Fibroblast of skin of left quadriceps (primary cell): ENCODE measurements at places on chromosomes 5 and 9.

GRCh38 chr5:172015346-172015745 lies 8.9 kb upstream of the FBXW11 start:
- DNase-seq: no peak

GRCh38 chr5:140432916-140433315 lies 31.3 kb downstream of the ANKHD1 start:
- no peak for DNase-seq

GRCh38 chr5:139701056-139701741 lies 53.0 kb downstream of the CXXC5 start:
- no peak for DNase-seq

DNA sequence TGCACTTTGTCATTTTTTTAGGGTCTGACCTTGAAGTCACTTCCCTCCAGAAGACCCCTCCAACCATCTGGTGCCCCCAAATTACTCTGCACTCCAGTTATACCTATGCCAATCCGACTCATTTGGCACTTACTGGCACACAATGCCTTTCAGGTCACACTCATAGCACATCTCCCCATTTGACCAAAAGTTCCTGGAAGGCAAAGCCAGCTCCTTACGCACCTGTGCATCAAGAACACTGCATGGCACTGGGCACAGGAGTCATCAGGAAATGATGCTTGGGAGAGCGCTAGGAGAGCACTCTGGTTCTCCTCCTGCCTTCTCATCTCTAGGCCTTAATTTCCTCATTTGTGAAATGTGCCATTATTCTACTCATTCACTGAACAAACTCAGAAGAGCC lies 2.9 kb downstream of the TNIP1 start:
- DNase-seq: no peak

DNA sequence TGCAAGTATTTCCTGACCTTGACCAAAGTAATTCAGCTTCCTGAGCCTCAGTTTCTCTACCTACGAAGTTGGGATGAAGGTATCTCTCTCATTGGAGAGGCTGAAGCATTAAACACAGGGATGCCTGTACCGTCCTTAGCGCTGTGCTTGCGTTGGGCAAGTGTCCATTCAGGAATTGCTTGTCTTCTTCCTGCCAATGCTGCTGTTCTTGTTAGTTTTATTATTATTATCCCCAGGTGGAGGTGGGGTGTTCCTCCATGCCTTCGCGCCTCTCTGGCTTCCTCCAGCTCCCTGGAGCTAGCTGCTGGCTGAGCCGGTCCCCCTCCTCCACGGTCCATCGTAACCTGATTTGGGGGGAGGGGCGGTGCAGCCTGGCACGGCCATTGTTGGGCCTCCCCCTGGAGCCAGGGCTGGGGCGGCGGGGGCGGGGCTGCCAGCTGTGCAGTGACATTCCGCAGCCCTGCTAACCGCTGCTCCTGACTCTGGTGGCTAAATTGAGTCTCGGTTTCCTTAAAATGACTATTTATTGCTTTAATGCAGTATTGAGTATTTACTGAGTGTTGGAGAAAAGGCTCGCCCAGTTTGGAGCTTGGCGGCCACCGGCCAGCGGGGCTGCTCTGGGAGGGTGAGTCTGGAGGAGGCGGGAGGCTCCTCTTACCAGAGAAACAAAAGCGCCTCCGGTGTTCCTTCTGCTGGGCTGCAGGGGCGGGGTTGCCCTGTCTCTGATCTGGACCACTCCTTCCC lies 51.3 kb downstream of the LMX1B start:
- DNase-seq: no peak

GRCh38 chr5:181039931-181040630 lies at the start of gene BTNL9:
Gene BTNL9 (plus strand): TSS chr5:181040266. CDS start chr5:181045490, 5,224 bp downstream.
- DNase-seq: no peak

DNA sequence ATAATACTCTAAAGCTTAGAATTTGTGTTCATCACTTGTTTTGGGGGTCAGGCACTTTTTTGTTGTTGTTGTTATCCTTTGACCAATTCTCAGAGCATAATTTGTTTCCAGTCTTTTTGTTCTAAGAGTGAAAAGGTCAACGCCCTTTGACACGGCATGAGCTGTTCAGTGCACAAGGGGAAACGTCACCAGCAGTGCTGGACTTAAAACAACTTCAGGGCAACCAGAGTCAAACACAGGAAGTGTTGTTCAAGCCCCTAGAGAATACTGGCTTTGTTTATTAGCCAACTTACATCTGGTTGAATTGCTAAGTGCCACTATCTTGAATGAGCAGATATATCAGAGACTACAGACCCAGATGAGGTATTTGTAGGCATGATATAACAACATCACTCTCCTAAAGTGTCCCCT lies 368.9 kb downstream of the TMEM161B start:
- no peak for DNase-seq

DNA sequence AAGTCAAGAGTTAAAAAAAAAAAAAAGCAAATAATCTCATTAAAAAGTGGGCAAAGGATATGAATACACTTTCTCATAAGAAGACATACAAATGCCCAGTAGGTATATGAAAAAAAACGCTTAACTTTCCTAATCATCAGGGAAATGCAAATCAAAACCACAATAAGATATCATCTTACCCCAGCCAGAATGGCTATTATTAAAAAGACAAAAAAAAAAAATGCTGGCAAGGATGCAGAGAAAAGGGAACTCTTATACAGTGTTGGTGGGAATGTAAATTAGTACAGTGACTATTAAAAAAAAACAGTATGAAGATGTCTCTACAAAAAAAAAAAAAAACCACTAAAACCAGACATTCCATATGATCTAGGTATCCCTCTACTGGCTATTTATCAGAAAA lies 79.4 kb downstream of the LPAR1 start:
- no peak for DNase-seq

DNA sequence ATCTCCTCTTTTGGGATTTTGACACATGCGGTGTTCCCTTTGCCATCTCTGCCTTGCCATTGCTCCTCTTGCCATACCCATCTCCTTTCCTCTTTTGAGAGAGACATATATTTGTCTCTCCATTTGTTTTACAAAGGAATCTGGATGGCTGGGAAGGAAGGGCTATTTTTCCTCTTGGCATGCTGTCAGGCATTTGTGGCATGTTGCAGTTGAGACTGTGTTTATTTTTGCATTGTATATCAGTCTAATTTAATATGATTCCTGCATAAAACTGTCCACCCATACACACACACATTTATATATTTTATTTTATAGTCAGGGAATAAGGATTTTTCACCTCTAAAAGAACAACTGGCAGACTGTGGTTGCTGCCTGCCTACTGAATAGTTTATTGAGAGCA lies 1105.8 kb upstream of the SEMA6A start:
- DNase-seq: peak; percentile 57

- DNase-seq: no peak
These were observed 102.2 kb downstream of the YTHDC2 start for GRCh38 chr5:113615708-113616107.

GRCh38 chr5:62286834-62287233 lies 19.2 kb upstream of the KIF2A start:
- DNase-seq: no peak

GRCh38 chr9:114121227-114122135 lies 22.4 kb upstream of the KIF12 start:
- no peak for DNase-seq

GRCh38 chr9:123355761-123356431 lies at the start of gene CRB2:
Gene CRB2 (plus strand): TSS chr9:123356197. CDS start chr9:123356261, 64 bp downstream.
- no peak for DNase-seq

GRCh38 chr5:160155017-160155750 lies 35.9 kb upstream of the PWWP2A start:
- no peak for DNase-seq

DNA sequence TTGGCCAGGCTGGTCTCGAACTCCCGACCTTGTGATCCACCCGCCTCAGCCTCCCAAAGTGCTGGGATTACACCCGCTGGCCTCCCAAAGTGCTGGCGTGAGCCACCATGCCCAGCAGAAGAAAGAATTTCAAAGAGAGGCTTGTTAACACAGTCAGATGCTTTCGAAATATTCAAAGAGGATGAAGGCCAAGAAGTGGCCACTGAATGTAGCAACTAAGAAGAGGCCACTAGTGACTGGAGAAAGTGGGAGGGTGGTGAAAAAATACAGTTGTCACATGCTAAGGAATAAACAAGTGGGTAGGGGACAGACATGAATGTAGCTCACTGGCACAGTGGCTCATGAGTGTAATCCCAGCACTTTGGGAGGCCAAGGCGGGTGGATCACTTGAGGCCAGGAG lies 13.0 kb upstream of the TPM2 start:
- no peak for DNase-seq

DNA sequence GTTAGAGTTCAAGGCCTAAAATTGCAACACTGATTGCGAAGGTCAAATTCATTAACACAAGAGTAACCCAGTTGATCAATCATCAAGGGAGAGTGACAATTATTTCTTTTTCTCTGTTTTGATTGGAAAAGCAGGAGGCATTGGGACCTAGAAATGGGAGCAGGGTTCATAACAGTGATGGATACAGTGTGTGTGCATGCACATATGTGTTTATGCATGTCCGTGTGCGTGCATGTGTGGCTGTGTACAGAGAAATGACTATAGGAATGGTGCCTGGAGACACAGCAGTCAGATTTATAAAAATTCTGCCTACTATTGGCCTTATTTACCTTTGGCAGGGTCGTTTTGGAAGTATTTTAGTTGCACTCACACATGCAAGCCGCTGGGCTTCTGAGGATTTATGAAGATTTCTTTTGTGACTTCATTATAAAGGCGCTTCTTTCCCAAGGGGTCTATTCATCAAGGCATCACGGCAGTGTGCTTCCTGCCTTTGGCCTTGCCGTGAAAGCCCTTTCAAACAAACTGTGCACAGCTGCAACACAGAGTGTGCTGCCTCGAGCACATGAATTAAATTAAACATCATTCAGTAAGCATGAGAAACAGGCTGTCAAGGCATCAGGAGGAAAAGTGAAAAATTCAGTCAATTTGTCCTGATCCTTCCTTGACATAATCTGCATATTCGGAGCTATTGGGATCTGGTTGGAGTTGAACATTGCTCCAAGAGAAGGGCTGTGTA lies 122.8 kb upstream of the PUM3 start:
- DNase-seq: peak; percentile 55

GRCh38 chr9:71119746-71120145 lies 1.7 kb downstream of the TRPM3 start:
- DNase-seq: no peak

- DNase-seq: no peak
These were observed 130.1 kb upstream of the LARP1 start for GRCh38 chr5:154625031-154625430.

DNA sequence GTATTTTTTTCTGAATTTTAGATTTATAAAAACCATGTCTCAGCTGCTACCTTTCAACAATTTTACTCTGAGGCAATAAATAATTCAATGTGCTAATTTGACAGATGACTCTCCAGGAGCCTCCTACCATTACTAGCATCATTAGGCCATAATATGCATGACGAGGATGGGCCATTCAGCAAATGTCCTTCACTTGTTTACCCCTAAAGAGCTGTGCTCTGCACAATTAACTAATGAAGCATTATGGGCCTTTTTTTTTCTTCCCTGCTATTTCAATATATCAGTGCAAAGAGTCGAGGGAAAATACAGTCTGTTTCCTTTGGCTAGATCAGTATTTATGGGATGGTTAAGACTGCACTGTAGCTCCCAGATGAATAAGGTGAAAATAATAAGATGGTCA lies 627.2 kb downstream of the ISL1 start:
- DNase-seq: no peak

DNA sequence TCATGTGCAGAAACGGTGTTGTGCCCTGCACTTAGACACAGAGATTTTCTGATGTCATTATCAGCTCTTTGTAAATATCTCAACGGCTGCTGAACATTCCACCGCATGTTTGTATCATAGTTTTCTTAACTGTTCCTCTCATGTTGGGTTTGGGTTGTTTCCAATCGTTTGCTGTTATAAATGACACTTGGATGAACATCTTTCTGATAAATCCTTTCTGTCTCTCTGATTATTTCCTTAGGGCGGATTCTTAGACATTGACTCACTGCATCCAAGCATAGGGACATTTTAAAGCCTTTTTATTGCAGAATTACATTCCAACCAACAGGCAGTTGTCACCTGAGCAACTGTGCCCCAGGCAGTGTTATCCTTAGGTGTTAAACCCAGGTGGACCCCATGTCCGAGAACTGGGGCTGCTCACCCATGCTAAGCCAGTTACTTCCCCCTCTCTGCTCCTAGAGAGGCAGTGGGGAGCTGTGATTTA lies 28.5 kb downstream of the COL5A1 start:
- DNase-seq: peak; percentile 81

DNA sequence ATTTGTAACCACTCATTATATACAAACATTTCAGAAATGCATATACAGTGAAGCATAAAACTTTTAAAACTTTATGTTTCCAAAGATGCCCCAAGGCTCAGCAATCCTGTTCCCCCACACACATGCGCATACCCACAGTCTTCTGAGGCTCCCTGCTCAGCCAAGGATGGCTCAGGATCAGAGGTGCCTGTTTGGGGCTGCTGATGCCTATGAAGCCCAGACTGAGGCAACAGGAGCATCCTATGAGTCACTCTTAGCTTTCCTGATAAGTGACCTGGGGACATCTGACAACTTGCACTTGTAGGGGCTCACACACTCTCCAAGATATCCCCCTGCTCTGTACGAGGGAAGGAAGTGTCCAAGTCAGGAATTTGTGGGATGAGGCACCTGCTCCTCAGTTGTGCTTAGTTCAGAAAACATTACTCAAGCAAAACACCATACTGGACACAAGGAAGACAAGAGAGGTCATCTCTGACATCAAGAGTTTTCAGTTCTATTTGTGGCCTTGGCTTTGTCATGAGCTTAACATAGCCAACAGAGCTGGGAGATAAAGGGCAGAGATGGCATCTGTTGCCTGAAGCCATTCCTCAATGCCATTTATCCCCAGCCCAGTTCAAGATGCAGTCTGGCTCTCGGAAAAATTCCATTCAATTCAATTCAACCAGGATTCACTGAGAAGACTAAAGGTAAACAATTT lies 62.3 kb downstream of the NIPSNAP3B start:
- no peak for DNase-seq

- DNase-seq: no peak
These were observed 55.6 kb downstream of the RXRA start for GRCh38 chr9:134381671-134382516.

- no peak for DNase-seq
These were observed 556.3 kb upstream of the KLF4 start for GRCh38 chr9:108045851-108046250.

- DNase-seq: no peak
These were observed 154.6 kb downstream of the OLFM1 start for GRCh38 chr9:135242049-135242396.

- DNase-seq: no peak
These were observed 78.7 kb upstream of the SAP30L start for GRCh38 chr5:154367101-154367500.

- no peak for DNase-seq
These were observed 73.8 kb upstream of the KLF9 start for GRCh38 chr9:70488098-70488792.

GRCh38 chr5:84227236-84227635 lies 157.4 kb downstream of the EDIL3 start:
- no peak for DNase-seq

- DNase-seq: peak; percentile 70
These were observed 1.6 kb downstream of the B4GALT1 start for GRCh38 chr9:33165263-33166151.

GRCh38 chr5:61604076-61605025 lies 272.3 kb downstream of the ZSWIM6 start:
- no peak for DNase-seq

DNA sequence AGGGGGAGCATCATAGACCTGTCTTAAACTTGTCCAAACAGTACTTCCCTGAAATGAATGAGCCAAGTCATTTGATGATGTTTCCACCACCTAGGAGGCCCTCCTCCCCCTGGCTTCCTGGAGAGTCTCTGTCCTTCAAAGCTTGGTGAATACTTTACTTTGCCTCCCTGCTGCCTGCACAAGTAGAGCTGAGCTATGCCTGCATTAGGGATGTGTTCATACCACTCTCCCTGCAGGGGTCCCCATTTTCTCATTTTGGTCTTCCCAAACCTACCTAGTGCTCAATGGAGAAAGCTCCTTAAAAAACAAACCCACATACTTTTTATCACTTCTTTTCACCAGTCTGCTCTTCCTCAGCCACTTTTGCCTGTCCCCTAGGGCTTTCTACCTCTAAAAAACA lies 7.7 kb downstream of the CCNI2 start:
- no peak for DNase-seq
